ENCODE measurements at places on chromosomes 16 and 17. TPM values are rescaled to one million over a fixed set of nuclear protein-coding genes. Genes with fewer than 3 reads are reported as not detected.
A peak's percentile ranks its signal among the peaks of the same experiment; 100 is the strongest.

DNA sequence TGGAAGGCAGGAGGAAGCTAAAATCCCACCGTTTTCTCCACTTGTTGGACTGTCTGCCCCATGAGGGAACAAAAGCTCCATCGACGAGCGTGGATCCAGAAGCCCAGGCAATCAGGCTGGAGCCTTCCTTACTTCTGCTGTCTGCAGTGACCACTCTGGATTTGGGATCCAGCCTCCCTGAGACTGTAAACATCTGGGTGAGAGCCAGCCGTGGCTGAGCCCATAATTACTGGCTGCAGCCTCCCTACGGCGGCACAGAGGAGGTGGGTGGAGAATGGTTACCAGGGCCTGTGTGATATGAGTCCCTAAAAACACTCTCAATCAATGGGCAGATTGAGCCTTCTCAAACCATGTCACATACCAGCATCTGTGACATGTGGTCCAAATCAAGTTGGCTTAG is 158.2 kb downstream of the FOXL1 start:
- peaks cover 65% of the 10 kb centered on the region for H3K27me3 ChIP-seq
- no peak for DNase-seq
- no peak overlapping the region for H3K4me3 ChIP-seq

GRCh38 chr16:5541356-5541755 is 443.8 kb upstream of the EEF2KMT start:
- no peaks in the 10 kb centered on the region for H3K36me3 ChIP-seq
- peaks cover 22% of the 10 kb centered on the region for H3K27me3 ChIP-seq
- no peak overlapping the region for H3K27ac ChIP-seq

Gene C16orf74
- 1.5 TPM for total RNA-seq

GRCh38 chr17:67891481-67892119 is 66.3 kb downstream of the BPTF start:
- no peak for DNase-seq
- peaks cover 3% of the 10 kb centered on the region for H3K4me1 ChIP-seq
- H3K36me3 ChIP-seq, result peaks cover 18% of the 10 kb centered on the region
- H3K27ac ChIP-seq, result no peak overlapping the region

DNA sequence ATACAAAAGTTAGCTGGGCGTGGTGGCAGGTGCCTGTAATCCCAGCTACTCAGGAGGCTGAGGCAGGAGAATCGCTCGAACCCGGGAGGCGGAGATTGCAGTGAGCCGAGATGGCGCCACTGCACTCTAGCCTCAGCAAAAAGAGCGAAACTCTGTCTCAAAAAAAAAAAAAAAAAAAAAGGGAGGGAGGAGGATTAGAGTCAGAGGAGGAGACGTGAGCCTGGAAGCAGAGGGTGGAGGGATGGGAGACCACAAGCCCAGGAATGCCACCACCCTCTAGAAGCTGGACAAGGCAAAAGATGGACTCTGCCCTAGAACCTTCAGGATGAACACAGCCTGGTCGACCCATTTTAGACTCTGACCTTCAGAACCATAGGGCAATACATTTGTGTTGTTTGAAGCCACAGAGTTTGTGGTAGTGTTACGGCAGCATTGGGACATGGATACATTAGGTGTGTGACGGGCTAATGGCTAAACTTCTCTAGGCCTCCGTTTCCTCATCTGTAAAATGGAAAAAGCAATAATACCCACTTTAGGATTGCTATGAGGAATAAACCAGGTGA is 2.1 kb upstream of the SMIM22 start:
- no peak for DNase-seq
- H3K36me3 ChIP-seq, result no peaks in the 10 kb centered on the region
- H3K4me1 ChIP-seq, result no peaks in the 10 kb centered on the region

GRCh38 chr17:81576621-81577277 is 24.6 kb upstream of the FAAP100 start:
- no peaks in the 10 kb centered on the region for H3K27me3 ChIP-seq
- no peak overlapping the region for H3K4me3 ChIP-seq
- H3K36me3 ChIP-seq, result peaks cover 17% of the 10 kb centered on the region
- H3K4me1 ChIP-seq, result peaks cover 8% of the 10 kb centered on the region
- DNase-seq, result no peak
- H3K27ac ChIP-seq, result no peak overlapping the region

GRCh38 chr16:4514606-4515005 is 24.0 kb downstream of the CDIP1 start:
- H3K27ac ChIP-seq, result peak overlapping the region; percentile 91
- H3K36me3 ChIP-seq, result peaks cover 30% of the 10 kb centered on the region
- H3K27me3 ChIP-seq, result no peaks in the 10 kb centered on the region
- H3K4me1 ChIP-seq, result peaks cover 29% of the 10 kb centered on the region

Gene MYH2
- not detected for total RNA-seq

Gene STH
- total RNA-seq, result not detected

GRCh38 chr16:31472709-31473203 is 804 bp downstream of the TGFB1I1 start:
- H3K27ac ChIP-seq, result no peak overlapping the region
- peaks cover 28% of the 10 kb centered on the region for H3K27me3 ChIP-seq
- peaks cover 14% of the 10 kb centered on the region for H3K4me1 ChIP-seq
- H3K36me3 ChIP-seq, result no peaks in the 10 kb centered on the region
- DNase-seq, result peak; percentile 57

Gene VTN
- total RNA-seq, result 0.22 TPM

DNA sequence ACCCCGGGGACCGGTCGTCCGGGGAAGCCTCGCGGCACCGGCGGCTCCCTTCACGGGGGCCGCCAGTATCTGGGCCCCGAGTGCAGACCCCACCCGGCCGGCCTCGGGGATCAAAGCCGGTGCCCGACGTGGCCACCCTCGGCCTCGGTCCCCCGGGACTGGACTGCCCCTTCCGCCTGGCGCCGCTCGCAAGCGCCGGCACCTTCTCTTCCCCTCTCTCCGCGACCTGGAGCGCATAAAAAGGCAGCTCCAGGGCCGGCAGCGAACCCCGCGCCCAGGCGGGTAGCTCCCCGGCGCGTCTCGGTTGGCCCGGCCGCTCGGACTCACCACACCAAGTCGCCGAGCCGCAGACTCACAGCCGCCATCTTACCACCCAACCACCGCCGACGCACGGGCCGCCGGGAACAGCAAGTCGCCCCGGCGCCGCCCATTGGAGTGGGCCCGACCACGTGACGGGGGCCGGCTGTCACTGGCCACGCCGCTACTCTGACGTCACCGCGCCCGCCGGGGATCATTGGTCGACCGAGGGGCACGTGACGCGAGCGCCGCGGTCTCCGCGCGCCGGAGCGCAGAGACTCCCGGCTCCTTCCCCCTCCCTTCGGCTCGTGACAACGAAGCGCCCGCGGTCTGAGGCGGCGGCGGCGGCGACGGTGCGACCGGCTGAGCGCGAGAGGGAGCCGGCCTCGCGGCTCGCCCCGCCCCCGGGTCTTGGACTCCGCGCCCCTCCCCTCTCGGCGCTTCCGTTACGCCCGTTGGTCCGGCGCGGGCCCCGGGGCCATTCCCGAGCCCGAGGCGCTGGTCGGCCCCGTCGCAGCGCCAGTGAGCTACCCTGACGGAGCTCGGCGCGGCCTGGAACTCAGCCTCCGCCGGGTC is at the start of the genes GLYR1 and UBN1:
TSS of gene GLYR1 (minus strand) at position 388 of the 873 bp plus-strand sequence. CDS start at position 365, 23 bp downstream.
TSS of gene UBN1 (plus strand) at position 581 of the 873 bp plus-strand sequence. CDS start 5,437 bp downstream, outside the sequence.
- H3K4me3 ChIP-seq, result peak within 1 kb of the TSS; percentile 89
- peak; percentile 100 for DNase-seq
- H3K4me1 ChIP-seq, result peaks cover 51% of the 10 kb centered on the region
- no peaks in the 10 kb centered on the region for H3K27me3 ChIP-seq
- H3K36me3 ChIP-seq, result peaks cover 17% of the 10 kb centered on the region

DNA sequence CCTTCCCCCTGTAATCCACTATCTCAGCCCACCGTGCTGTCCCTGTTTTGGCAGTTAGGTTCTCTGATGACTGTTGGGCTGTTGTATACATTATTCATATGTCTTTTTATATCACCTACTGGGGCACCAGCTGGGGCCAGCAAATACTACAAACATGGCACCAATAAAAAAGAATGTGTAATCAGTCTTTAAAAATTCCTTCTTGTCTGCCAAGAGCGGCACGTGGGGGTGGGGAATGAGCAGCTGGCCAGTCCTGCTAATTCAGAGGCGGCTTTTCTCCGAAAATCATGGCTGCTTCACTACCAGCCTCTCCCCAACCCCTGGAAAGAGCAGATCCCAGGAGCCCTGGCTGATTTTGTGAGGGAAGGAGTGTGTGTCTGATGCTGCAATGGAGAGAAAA is 77.7 kb upstream of the EEF2KMT start:
- DNase-seq, result no peak
- H3K4me1 ChIP-seq, result no peaks in the 10 kb centered on the region
- no peak overlapping the region for H3K4me3 ChIP-seq
- peaks cover 10% of the 10 kb centered on the region for H3K27me3 ChIP-seq

Gene HIGD1B
- not detected for total RNA-seq

Gene NPB
- total RNA-seq, result 0.47 TPM

Gene VAT1L
- total RNA-seq, result not detected

DNA sequence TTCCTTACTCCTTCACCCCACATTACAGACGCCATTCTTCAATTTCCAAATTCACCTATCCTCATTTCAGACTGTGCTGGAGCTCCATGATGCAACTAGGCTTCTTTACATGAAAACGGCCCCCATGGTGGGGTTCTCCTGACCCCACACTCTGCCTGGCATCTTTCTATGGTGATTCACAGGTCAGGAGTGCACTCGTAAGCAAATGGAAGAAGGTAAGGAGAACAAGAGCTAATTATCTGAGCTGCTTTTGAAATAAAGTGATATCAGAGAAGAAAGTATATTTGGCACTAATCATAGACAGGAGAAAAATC is 27.5 kb upstream of the SUPT4H1 start:
- no peak overlapping the region for H3K27ac ChIP-seq
- H3K4me1 ChIP-seq, result peaks cover 30% of the 10 kb centered on the region
- H3K36me3 ChIP-seq, result peaks cover 4% of the 10 kb centered on the region
- H3K27me3 ChIP-seq, result no peaks in the 10 kb centered on the region
- no peak for DNase-seq
- H3K4me3 ChIP-seq, result no peak overlapping the region

DNA sequence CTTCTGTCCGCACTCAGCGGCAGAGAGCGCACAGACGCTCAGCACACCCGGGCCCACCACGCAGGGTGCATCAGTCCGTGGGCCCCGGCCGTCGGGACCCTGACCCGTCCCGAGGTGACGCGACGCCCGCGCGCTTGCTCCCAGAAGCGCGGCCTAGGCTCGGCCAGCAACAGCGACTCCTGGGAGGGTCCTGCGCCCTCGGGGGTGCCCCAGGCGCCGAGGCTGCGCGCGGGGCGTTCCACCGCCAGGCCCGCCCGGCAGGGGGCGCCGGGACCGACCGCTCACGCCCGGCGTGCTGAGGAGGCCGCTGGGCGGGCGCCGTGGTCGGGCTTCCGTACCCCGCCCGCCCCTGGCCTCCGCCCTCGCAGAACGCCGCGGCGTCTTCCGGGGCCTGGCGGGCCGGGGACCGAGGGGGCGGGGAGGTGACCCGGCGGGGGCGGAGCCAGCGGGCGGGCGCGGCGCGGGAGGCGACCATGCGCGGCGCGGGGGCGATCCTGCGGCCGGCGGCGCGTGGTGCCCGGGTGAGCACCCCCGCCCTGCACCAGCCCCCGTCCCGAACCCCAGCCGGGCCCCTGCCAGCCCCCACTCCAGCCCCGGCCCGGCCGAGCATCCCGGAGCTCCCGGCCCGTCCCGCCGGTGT is at the start of gene CISD3:
TSS of gene CISD3 (plus strand) at position 456 of the 640 bp plus-strand sequence. CDS start at position 474, 18 bp downstream.
- H3K4me3 ChIP-seq, result peak within 1 kb of the TSS; percentile 93
- peaks cover 35% of the 10 kb centered on the region for H3K36me3 ChIP-seq
- peak within 1 kb of the TSS; percentile 98 for H3K27ac ChIP-seq
- peaks cover 4% of the 10 kb centered on the region for H3K27me3 ChIP-seq

Gene C17orf67
- 1.5 TPM for total RNA-seq

- H3K4me3 ChIP-seq, result no peak overlapping the region
- no peaks in the 10 kb centered on the region for H3K4me1 ChIP-seq
- DNase-seq, result no peak
- H3K27me3 ChIP-seq, result no peaks in the 10 kb centered on the region
- peaks cover 4% of the 10 kb centered on the region for H3K36me3 ChIP-seq
- H3K27ac ChIP-seq, result no peak overlapping the region
Observed at GRCh38 chr16:88835383-88835782, 21.4 kb downstream of the GALNS start.

DNA sequence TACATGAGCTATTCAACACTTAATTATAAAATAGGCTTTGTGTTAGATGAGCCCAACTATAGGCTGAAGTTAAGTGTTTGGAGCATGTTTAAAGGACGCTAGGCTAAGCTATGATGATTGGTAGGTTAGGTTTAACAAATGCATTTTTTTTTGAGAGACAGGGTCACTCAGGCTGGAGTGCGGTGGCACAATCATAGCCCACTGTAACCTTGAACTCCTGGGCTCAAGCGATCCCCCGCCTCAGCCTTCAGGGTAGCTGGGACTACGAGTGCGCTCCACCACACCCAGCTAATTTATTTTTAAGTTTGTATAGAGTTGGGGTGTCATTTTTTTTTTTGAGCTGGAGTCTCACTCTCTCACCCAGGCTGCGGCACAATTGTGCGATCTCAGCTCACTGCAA is 19.3 kb upstream of the GPRC5C start:
- no peaks in the 10 kb centered on the region for H3K36me3 ChIP-seq
- peaks cover 3% of the 10 kb centered on the region for H3K4me1 ChIP-seq
- H3K27ac ChIP-seq, result no peak overlapping the region

Gene FBXW10B
- 0.21 TPM for total RNA-seq

GRCh38 chr17:79150799-79151198 is 76.2 kb downstream of the ENGASE start:
- H3K27me3 ChIP-seq, result peaks cover 3% of the 10 kb centered on the region
- DNase-seq, result no peak
- no peaks in the 10 kb centered on the region for H3K4me1 ChIP-seq
- no peaks in the 10 kb centered on the region for H3K36me3 ChIP-seq
- H3K27ac ChIP-seq, result no peak overlapping the region
- H3K4me3 ChIP-seq, result no peak overlapping the region

DNA sequence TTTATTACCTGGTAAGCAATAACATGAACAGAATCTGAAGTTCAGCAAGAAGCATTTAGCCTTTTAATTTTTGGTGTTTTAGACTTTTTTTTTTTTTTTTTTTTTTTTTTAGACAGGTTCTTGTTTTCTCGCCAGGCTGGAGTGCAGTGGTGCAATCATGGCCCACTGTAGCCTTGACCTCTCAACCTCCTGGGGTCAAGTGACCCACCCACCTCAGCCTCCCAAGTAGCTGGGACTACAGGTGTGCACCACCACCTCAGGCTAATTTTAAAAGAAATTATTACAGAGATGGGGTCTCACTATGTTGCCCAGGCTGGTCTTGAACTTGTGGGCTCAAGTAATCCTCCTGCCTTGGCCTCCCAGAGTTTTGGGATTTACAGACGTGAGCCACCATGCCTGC is 173.0 kb upstream of the RBL2 start:
- no peak for DNase-seq
- no peak overlapping the region for H3K4me3 ChIP-seq
- H3K27me3 ChIP-seq, result no peaks in the 10 kb centered on the region
- peaks cover 29% of the 10 kb centered on the region for H3K36me3 ChIP-seq

DNA sequence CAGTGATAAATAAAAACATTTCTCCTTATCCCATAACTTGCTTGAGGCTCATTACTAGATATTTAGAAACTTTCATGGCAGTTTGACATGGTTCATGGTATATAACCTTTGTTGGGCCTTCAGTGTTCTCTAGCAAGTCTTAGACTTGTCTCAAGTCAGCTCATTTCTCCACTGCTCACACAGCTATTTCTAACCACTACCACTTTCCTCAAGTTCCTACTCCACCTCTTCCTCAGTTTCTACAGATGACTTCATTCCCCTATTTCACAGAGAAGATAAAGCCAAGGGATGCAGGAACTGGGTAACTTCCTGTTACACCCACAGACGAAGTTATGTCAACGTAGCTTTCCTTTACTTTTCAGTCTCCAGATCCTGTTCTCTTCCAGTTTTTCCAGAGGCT is 23.2 kb downstream of the NLK start:
- no peak overlapping the region for H3K27ac ChIP-seq
- no peaks in the 10 kb centered on the region for H3K27me3 ChIP-seq
- H3K36me3 ChIP-seq, result peaks cover 8% of the 10 kb centered on the region
- no peak overlapping the region for H3K4me3 ChIP-seq
- peaks cover 17% of the 10 kb centered on the region for H3K4me1 ChIP-seq

GRCh38 chr17:43812396-43813265 is 20.3 kb downstream of the MPP3 start:
- DNase-seq, result no peak
- H3K4me3 ChIP-seq, result no peak overlapping the region
- H3K4me1 ChIP-seq, result no peaks in the 10 kb centered on the region
- peaks cover 14% of the 10 kb centered on the region for H3K27me3 ChIP-seq
- H3K36me3 ChIP-seq, result no peaks in the 10 kb centered on the region

Gene NOD2
- 1.2 TPM for total RNA-seq
